ENCODE measurements at places on chromosomes 7 and 10.

DNA sequence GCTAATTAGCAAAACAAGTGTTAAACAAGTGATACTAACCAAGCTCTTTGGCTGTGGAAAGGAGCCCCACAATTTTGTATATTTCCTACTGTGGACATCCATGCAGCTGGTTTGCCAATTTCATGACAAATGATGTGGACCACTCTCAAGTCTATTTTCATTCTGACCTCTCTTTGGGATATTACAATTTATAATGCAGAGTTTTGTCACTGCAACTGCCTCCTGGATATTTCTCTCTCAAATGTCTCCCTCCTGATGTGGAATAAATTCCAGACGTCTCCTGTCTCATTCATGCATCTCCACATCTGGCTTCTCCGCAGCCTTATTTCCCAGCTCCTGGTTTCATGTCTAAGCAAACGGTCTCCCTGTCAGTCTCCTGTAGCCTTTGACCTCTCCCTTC is 80.6 kb upstream of the RHEB start:
- no peak for DNase-seq

GRCh38 chr7:131219312-131220041 is 108.2 kb upstream of the MKLN1 start:
- DNase-seq, result no peak

DNA sequence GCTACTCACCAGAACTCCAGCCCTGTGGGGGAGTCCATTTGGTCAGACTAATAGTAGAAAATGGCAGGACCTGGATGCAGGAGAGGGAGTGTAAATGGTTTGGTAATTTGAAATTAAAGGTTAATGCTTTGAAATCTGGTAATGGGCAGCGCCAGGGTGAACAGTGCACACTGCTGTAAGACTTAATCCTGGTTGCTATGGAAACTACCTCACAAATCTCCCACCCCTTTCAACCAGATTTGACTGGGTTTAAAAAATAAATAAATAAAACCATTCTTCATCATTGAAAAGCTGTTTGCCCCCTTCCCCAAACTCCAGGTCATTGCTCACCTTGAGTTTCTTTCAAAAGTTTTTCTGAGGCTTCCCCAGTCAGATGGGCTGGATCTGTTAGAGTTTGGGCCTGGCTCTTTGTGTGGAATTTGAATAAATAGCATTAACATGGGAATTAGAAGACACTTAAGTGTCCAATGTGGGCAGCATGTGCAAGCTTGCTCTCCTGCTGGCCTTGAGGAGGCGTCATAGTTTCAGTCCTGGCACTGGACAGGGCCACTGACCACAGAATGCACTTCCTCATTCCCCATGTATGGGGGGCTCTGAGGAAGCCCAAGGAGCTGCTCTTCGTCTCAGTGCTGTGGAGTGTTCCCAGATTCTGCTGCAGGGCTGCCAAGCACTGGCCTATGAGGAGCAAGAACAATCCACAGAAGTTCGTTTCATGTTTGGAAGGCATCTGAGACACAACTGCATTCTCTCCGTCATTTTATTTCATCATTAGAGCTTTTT is 90.7 kb downstream of the LRRC4 start:
- DNase-seq, result no peak

DNA sequence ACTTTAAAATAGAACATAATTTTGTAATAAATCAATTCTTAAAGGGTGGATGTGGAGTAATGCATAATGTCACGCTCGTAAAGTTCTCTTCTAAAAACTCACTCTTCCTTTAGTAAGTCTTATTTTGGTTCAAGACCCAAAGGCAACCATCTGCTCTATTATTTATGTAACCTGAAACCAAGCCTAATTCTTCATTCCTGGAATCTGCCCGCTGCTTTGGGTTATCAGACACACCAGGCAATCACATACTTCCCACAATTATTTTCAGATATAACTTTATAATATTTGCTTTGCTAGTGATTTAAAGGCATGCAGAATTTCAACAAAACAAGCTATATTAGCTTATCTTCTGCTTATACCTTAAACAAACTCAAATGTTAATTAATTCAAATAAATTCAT is 39.0 kb downstream of the RAB11FIP2 start:
- no peak for DNase-seq
